CD4-positive, alpha-beta T cell treated with Interleukin-10 for 1 hour (primary cell): ENCODE measurements at places on chromosomes 7 and 10.

DNA sequence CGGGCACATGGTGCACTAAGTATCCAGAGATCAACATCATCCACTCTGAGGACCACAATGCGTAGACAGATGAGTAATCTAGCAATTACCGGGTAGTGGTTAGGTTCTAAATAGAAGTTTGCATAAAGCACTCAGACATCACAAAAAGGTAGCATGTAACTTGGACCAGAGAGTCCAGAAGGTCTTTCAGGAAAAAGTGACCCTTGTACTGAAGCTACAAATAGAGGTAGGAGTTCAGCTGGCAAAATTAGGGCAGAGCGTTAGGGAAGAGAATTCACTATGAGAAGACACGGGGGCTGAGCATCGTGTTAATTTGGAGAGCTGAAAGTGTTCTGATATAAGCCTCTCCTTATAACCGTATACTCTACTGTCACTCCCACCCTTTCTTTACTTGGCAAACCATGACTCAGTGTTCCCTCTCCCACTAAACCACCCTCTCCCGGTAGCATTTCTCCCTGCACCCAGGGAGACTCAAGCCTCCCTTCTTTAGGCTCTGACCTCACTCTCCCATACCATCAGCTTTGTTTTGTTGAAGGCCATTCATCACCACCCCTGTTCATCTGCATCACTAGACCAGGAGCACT, 222.2 kb upstream of the FZD1 start:
- DNase-seq = no peak

GRCh38 chr10:121608469-121609190, 10.4 kb upstream of the FGFR2 start:
- peak; percentile 7 for DNase-seq

DNA sequence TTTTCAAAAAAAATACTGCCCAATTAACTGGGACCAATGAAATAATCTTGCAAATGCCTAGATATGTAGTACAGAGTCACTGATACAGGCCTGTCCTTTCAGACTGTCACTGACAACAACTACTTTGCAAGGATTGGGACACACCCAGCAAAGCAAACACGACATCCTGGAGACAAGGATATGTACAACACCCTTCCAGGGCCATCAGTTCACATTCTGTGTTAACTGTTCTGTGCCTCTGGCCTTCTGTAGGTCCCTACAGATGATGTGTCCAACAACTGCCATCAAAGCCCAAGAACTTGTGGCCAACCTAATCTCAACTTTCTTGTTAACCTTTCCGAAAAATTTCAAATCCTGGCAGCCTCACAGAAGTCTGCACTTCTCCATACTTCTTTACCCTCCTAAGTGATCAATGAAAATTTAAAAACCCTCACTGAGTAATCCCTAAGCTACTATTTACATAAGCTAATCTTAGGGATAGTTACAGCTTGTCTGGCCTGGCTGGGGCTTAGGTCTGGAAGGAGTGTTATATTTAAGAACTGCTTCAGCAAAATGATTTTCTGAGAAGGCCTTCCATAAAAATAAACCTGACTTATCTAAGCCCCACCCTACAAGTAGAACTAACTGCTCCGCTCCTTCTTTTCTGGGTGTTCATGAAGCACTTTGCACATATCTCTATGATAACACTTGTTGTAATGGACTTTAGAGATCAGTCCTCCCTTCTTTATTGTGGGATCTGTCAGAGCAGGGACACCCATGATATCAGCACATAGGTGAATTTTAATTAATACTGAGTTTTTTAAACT, 21.0 kb downstream of the COBL start:
- DNase-seq = no peak

DNA sequence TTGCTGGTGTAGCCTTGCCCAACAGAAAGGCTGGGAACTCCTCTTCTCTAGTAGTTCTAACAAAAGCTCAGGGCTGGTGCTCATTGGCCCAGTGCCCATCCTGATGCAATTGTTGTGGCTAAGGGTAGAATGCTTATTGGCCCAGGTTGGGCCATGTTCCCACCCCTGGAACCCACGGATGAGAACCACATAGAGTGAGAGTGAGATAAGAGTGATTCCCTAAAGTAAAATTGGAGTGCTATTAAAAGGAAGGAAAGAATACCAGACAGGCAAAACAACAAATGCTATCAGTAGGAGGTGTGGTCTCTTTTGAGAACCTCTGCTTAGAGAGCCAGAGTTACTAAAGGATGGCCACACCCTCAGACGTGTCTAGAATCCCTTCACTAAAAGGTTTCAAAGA, 49.2 kb downstream of the LGI1 start:
- no peak for DNase-seq

- no peak for DNase-seq
Measured at GRCh38 chr7:140625908-140626868, 14.4 kb downstream of the DENND2A start.

DNA sequence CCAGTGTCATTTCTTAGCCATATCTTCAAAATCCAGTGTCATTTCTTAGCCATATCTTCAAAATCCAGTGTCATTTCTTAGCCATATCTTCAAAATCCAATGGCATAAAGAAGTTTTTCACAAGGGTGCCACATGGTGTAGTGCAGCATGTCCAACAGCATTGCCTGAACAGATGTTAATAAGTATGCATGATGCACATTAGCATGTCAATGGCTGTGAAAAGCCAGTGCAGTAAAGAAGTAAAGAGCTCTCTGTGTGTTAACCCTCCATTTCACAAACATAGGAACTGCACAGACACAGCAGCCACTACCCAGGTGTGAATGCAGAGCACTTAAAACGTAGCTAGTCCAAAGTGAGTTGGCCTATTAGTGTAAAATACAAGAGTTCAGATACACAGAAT, 89.8 kb downstream of the GNAI1 start:
- no peak for DNase-seq

GRCh38 chr7:76315364-76315763, 12.9 kb downstream of the HSPB1 start:
- no peak for DNase-seq

GRCh38 chr7:140003913-140004382, 58.8 kb downstream of the PARP12 start:
- peak; percentile 53 for DNase-seq

GRCh38 chr7:47924266-47924665, 24.0 kb downstream of the PKD1L1 start:
- no peak for DNase-seq

- no peak for DNase-seq
Measured at GRCh38 chr7:69364813-69365643, 233.2 kb upstream of the AUTS2 start.

DNA sequence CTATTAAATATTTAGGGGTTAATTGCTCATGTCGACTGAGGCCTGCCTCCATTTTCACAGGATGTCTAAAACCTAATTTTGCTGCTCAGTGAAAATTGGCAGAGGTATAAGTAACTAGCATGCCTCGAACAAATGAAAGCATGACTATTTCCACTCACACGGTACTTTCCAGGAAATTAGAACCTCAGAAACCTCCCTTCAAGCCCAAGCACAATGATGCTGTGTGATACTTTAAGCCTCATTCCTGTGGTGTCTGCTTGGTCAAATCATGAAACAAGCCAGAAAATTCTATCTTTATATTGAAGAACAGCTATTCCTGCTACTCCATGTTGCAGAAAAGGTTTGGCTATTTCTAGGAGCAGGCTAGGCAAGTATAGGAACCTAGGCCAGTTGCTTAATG, 203.0 kb downstream of the SORCS3 start:
- DNase-seq = no peak

DNA sequence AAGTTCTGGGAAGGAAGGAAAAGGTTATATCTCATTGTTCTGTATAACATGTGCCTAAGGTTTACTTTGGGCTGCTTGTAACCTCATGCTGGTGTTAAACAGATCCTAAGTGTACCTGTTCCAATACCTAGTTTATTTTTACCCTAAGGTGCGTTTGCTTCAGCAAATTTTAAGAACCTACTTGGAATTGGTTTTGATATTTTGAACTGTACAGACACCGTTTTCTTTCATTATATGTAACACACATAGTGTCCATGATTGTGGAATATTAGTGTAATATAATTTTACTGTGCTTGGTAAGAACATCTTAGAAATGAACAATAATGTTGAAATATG, 285.6 kb upstream of the DKK1 start:
- no peak for DNase-seq
